ENCODE measurements at places on chromosomes 6 and 20.

DNA sequence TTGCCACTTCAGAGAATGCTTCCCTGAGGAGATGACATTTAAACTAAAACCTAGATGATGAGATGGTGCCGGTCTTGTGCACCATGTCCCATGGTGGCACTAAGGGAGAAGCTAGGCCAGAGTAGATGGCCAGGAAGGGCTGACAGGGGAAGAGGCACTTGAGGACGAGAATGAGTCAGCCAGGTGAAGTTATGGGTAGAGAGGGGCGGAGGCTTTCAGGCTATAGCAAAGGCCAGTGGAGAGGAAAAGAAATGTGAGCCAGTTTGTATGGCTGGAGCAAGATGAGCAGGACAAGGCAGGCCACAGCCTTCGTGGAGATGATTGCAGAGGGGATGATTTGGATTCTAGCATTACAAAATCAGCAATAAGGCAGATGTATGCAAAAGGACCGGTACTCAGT is 44.7 kb upstream of the ADGRF4 start:
- DNase-seq = no peak

DNA sequence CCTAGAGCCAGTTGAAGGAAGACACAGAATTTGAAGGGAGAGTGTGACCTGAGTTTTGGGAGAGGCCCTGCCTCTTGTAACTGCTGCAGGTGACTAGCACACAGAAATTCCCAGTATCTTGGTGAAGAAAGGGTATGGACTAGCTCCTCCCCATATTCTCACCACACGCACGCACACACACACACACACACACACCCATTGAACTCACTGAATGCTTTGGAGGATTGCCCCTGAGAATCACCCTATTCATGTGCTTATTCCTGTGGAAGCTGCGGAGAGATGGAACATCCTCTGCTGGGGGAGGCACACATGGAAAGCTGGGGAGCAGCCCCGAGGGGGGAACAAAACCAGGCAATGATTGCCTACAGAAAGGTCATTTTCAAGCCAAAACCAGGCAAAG is 6.2 kb upstream of the LMBRD1 start:
- DNase-seq = no peak

GRCh38 chr6:143206550-143206949 is 145.9 kb downstream of the AIG1 start:
- DNase-seq = no peak

DNA sequence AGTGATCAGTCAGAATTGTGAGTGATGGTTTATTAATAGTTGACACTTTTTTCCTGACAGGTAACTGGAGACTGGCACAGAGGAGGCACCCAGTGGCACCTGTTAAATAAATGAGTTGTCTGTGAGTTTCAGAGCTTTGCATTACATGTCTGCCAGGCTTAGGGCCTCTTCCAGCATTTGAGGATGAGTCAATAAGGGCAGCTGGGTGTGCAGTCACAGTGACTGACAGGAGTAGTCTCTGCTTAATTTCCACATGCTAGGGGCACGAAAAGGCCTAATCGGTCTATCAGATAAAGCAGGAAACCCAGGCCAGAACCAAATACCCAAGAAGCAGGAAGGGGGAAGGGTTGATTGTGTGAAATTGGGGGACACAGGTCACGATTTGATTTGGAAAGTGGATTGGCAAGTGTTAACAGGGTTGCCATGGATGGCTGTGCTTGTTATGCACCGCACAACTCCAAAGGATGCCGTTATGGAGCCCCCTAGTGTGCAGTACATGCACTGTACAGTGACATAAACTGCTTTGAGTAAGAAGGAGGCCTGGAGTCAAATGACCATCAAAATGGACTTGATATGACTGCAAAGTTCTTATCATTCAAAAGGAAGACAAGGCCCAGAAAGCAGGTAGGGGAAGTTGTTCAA is 111.9 kb upstream of the GGTLC1 start:
- peak; percentile 15 for DNase-seq

DNA sequence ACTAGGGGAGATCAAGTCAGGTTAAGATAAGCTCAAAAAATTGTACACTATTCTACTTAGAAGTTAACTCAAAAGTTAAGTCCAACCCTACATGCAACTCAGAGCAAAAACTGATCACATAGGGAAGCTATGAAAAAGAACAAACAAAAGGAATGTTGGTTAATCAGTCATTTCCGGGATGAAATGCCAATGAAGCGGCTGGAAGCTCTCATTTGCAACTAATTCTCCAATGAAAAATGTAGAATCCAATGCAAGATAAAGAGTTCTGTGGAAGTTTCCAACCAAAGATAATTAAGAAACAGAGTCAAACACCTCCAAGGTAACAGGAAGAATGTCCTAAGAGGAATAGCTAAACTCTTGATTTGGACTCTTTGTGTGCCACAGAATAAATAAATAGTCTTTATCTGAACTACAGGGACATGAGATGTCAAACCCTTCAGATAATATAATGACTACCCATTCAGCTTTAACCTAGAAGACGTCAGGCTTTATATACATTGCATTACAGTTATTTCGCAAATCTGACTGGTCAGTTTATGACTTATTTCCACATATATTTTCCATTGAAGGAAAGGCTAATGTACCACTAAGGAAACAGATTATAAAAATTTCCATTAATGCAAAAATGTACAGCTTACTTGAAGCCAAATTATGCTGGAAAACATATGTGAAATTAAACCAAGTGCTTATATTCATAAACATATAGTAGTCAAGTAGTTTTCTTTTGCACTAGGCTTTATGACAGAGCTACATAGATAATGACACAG is 48.0 kb upstream of the DST start:
- no peak for DNase-seq

GRCh38 chr6:73732845-73733675 is 37.1 kb downstream of the CD109 start:
- DNase-seq = peak; percentile 59

GRCh38 chr6:111278731-111279130 is 191.4 kb downstream of the SLC16A10 start:
- DNase-seq = no peak

DNA sequence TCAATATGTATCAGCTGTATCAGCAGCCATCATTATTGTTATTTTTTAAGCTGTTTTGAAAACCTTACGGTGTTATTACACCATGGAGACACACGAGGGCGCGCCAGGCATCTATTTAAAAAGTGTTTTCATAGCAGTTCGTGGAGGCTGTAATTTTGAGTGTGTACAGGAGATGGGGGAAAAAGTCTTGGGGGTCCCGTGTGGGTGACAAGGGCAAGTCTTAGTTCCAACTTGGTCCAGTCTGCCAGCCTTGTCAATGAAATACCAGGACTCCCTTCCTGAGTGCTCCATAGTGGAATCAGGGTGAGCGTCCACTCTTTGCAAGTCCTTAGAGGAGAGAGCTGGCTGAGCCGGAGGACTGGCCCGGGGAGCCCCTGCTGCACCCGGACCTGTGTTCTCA is 43.3 kb downstream of the SLC2A10 start:
- DNase-seq = peak; percentile 36

DNA sequence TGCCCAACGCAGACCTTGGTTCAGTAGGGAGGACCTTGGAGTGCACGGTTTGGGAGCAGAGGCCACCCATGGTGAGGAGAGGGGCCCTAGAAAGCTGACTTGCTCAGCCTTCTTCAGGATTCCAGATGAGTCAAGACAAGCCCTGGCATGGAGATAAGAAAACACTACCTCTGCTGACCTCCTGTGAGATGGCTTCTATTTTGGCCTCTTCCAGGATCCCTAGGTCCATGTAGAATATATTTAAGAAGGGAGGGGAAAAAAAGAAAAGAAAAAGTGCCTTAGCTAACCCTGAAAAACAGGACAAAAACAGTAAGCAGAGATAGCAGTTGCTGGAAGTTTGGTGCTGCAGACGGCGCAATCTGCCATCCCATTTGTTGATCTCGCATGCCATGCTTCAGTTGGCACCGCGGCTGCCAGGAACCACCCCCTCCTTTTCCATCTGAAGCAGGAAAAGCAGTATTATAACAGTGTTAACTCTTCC is 100.0 kb downstream of the ARMC2 start:
- no peak for DNase-seq

- no peak for DNase-seq
Observed at GRCh38 chr20:19765266-19765665, 7.2 kb downstream of the RIN2 start.

- DNase-seq = no peak
Observed at GRCh38 chr6:159832946-159833345, 32.9 kb downstream of the PNLDC1 start.

- DNase-seq = no peak
Observed at GRCh38 chr6:105199711-105200110, 19.9 kb upstream of the POPDC3 start.

GRCh38 chr6:24093381-24093780 is 32.6 kb upstream of the NRSN1 start:
- no peak for DNase-seq

GRCh38 chr20:49603209-49603627 is 35.3 kb upstream of the PTGIS start:
- no peak for DNase-seq

DNA sequence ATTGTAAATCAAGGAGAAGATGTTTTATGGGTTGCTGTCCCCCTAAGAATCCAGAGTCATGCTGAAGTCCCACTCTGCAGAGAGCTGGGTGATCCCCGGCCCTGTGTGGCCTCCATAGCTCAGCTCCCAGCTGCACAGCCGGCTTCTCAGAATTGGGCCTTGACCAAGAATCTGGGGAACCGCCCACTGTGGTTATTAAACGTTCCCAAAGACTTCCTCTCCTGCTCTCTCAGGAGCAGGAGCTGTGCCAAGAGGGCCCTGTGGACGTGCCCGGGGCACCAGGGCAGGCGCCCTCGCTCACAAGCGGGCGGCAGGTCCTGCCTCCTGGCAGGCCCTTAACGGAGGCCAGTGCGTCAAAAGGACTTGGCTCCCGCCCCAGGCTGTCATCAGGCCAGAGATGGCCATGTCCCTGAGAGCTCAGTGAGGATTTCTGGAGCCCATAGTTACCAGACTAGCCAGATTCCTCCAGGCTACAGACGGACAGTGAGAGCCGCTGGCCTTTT is 30.4 kb downstream of the ZC3H12D start:
- no peak for DNase-seq

DNA sequence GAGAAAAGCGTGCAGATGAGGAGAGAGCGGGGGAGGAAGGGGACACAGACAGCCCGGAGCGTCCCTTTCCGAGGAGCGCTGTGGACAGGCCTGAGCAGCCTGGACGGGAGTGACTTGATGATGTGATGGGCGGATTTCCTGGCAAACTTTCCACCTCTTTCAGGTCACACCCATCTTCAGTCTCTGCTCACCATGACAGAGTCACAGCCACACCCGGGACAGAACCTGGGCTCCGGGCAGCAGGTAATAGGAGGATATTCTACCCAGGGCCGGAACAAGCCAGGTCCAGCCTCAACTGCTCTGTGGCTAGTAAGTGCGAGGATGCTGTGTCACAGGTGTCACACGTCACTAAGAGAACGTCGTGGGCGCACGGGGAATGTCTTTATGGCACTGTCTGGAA is 84.3 kb downstream of the THBS2 start:
- DNase-seq = no peak

DNA sequence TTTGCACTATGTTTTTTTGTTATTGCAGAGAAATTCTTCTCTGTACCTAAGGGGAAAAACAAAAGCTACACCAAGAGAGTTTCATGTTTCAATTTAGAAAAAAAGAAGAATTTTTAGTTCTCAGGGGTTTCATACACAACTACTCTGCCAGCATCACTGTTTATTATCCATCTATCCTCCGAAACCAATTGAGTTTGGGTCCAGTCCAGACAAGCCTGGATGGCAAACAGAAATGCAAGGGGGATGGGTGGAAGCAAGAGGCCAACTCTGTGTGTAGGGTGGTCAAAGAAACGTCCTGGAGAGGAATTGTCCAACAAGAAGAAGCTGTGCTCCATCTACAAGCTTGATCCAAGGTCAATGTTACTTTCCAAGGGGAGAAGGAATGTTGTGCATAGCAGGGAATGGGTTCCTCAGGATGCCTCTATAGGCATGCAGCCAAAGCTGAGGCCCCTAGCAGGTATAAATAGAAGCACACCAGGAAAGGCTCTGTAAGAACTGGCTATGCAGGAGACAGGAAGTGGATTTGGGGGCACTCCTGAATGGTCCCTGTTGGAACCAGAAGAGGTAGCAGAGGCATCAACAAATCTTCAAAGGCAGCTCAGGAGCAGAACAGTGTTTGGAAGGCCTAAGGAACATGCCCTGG is 64.4 kb downstream of the FILIP1 start:
- DNase-seq = no peak

- no peak for DNase-seq
Observed at GRCh38 chr6:127514179-127514772, 4.9 kb downstream of the MTCL3 start.

GRCh38 chr6:113291751-113292445 is 565.2 kb upstream of the MARCKS start:
- DNase-seq = no peak

GRCh38 chr20:54172532-54172855 is 1.3 kb downstream of the CYP24A1 start:
- DNase-seq = no peak

DNA sequence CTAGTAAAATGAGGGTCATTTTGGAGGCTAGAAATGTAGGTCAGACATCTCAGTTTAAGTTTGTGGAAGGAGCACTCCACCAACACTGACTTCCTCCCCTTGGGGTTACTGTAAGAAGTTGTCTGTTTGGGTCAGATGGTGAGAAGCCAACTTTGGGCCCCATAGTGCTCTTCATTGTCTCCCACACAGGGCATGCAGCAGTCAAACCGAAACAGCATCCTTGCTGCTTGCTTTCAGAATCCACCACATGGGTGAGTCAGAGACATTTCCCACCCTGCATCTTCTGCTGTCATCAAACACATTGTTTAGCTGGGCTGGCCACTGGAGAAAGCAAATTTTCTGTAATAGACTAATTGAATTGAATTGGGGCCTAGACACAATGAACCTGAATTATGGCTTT is 16.8 kb downstream of the IL17F start:
- DNase-seq = no peak

DNA sequence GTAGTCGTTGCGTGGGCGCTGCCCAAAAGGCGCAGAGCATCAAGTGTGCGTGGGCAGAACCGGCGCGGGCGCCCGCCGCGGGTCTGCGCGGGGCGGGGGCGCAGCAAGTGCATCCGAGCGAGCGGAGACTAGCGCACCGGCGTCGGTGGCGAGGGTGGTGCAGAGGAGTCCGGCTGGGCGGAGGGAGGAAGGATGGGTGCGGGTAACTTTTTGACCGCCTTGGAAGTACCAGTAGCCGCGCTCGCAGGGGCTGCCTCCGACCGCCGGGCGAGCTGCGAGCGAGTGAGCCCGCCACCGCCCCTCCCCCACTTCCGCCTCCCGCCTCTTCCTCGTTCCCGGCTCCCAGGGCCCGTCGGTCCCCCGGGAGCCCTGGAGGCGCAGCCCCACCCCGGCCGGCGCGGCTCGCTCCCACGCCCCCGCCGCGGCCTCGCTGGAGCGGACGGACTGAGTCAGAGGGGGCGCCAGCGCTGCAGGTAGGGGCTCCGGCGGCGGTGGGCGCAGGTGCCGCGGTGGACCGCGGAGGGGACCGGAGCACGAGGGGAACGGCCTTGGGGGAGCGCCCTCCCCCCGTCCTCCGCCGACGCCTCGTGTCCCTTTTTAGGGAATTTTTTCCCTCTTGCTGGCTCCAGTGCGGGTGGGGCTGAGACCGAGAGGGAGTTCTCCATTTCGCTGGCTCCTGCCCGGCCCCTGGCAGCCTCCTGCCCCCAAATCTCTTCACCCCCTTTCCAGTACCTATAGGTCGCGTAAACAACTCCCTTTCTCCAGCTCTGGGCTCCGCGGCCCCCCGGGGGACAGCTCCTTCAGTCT is 1.6 kb upstream of the DBNDD2 start:
- DNase-seq = peak; percentile 33

- DNase-seq = no peak
Observed at GRCh38 chr6:165668951-165669350, 5.9 kb upstream of the PDE10A start.
